ENCODE measurements at places on chromosomes 4 and X.

GRCh38 chrX:46757593-46757992 lies 1.3 kb downstream of the SLC9A7 start:
- DNase-seq = no peak

DNA sequence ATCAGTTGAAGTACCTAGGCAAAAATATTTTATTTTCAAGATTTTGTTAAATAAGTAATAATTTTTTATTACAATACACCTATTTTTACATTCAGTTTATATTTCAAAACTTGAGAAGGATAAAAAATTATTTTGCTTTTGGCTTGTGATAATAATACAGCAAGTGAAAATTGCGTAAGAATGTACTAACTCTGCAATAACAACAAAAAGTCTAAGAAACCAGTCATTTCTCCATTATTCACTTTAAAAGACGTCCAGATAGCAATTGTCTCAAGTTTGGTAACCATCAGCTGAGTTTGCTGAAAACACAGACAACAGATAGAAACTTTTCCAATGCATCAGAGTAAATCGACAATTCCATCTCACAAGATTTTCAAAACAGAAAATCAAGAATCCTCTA lies 12.1 kb downstream of the CXCL8 start:
- no peak for DNase-seq

DNA sequence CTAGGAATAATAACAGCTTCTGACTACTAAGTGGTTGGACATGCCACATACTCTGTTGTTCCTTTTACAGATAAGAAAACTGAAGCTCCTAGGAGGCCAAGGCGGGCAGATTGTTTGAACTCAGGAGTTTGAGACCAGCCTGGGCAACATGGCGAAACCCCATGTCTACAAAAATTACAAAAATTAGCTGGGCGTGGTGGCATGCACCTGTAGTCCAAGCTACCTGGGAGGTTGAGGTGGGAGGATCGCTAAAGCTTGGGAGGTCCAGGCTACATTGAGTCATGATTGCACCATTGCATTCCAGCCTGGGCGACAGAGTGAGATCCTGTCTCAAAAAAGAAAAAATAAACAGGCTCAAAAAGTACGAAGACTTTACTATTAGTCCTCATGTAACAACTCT lies 30.6 kb upstream of the PHF8 start:
- no peak for DNase-seq

DNA sequence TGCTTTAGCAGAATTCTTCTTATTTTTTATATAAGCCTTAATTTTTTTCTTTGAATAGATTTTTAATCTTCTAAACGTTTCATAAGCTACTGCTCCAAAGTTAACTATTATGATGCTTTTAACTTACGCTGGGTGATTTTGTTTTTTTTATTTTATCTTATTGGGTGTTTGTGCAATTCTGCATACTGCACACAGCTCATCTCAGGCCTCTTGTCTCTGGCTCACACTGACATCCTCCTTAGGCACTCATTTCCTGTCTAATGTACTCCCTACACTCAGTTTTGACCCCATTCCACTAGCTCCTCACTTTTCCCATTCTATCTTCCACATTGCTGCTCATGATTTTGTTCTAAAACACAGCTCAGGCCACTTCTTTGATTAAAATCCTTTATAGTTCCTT lies 111.9 kb upstream of the MAP9 start:
- DNase-seq = no peak

DNA sequence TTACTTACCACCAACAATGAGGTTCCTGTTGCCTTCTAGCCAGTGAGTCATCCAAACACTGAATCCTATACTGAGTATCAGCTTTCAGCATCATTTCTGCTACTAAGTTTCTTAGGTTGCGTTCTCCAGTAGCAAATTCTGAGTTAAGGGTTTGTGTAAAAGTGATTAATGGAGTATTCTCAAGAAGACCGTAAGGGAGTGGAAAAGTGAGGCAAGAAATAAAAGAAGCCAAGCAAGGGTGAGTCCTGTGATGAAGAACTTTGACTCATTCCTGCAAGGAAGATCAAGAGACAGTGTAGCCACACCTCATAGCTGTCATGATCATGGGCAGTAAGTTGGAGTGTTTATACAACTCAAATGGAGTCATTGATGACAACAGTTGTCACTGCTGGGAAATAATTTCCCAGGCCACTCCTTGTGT lies 446.2 kb downstream of the RAPGEF2 start:
- no peak for DNase-seq

DNA sequence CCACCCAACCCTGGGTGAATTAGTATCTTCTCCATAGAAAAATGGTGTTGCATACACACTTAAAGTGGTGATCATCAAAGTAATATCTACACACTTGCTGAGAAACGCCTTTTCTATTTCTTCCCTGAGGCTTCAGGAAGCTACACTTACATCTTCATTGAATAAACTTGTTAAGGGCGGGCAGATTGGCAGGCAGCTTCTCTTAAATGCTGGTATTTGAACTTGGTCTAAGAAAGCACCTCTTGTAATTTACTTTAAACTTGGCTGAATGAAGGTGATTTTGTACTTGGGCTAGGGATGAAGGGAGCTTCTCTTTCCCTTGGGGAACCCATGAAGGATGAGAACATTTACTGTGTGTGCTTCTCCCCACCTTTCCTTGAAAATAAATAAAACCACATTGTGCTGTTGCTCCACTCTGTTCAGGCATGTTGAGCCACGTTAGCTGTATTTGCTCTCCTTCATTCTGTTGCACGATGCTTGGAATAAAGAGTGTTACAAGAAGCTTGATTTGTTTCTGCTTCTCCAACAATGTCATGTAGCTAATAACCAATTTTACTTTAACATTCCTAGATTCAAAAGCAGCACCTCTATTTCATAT lies 430.1 kb downstream of the ANKRD50 start:
- DNase-seq = no peak

DNA sequence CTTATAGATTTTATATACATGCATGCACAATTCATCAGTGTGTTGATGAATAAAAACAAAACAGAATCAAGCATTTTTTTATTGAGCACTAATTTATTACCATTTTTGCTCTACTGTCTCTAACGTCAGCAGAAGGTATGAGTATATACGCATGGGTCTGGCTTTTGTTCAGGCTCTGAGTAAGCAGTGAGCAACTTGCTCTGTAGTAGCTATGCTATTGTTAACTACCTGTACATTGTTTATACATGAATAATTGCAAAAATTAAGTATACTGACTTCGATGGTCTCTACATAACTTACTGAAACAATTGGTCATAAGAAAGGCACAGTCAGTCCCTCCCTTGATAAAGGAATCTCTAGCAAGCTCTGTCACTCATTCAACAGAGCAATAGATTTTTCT lies 122.9 kb downstream of the RS1 start:
- DNase-seq = no peak
